ENCODE measurements at places on chromosomes 12 and 14. TPM values are rescaled to one million over a fixed set of nuclear protein-coding genes. Genes with fewer than 3 reads are reported as not detected.

DNA sequence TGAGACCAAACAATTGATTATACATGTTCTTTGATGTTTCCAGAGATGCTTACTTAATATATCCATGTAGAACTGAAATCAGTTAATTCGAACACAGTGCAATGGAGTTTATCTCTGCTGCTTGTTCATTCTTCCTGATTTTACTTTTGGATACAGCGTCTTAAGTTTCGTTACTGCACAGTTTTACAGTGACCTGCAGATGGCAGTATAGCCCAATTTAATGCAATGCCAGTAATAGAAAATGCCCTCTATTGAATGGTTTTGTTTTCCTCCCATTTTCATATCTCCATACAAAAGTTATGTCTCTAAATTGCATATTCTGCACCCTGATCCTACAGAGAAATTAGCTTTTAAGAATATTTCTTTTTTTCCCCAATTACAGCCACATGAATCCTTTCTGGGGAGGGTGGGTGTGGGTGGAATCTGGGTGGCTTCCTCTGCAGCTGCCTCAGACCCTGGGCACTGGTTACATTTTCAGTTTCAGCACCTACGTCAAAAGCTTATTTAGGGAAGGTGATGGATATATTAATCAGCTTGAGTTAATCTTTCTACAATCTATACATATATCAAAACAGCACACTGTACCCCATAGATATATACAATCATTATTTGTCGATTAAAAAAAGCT, 101.1 kb upstream of the DCD start:
- peak; percentile 41 for DNase-seq

GRCh38 chr12:51868821-51869495, 18.9 kb upstream of the ANKRD33 start:
- no peak for DNase-seq

OR6C76 gene
- not detected for polyA plus RNA-seq

PRKD1 gene
- polyA plus RNA-seq, result 3.9 TPM

Data from endothelial cell of umbilical vein (primary cell).